ENCODE measurements at places on chromosomes 2 and 18. TPM values are rescaled to one million over a fixed set of nuclear protein-coding genes. Genes with fewer than 3 reads are reported as not detected.

GRCh38 chr2:24214880-24215279 is 40.0 kb downstream of the FAM228A start:
- DNase-seq: no peak

The NCKAP1 gene
- 143 TPM for total RNA-seq

The IDH1 gene
- 271 TPM for total RNA-seq

- no peak for DNase-seq
Observed at GRCh38 chr2:45889053-45889452, 237.6 kb downstream of the PRKCE start.

Data from frontal cortex (tissue), 4 donors.